Right lung (tissue), 10 donors: ENCODE measurements at places on chromosomes 2 and 18. TPM values are rescaled to one million over a fixed set of nuclear protein-coding genes. Genes with fewer than 3 reads are reported as not detected.

Gene NT5C1B
- 0.73 TPM for polyA plus RNA-seq

Gene CNDP1
- 0.37 TPM for polyA plus RNA-seq

Gene PPP3R1
- polyA plus RNA-seq, result 58.5 TPM

Gene RRM2
- polyA plus RNA-seq, result 56.2 TPM

Gene NABP1
- polyA plus RNA-seq, result 13.5 TPM

Gene UGT1A3
- polyA plus RNA-seq, result not detected

Gene HRH4
- 0.20 TPM for polyA plus RNA-seq

Gene CAD
- 35.7 TPM for polyA plus RNA-seq

Gene TBR1
- 0.06 TPM for polyA plus RNA-seq
